IMR-90 (cell line): ENCODE measurements at places on chromosomes 5 and 9.

DNA sequence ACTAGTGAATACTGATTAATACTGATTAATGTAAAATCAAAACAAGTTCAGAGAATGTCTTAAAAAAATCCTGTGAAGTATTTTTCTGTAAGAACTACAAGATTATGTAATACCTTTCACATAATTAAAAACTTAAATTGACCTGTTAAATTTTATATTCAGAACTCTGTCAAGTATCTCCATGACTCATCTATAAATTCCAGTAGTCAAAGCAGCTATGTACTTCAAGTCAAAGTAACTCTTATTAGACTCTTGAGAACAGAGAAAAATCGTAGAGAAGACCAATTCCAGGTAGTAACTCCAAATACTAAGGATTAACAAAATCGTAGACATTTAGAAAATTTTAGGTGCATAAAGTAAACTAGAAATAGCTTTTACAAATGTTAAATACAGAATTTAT is 77.1 kb downstream of the HOMER1 start:
- DNase-seq = peak; percentile 22

- DNase-seq = peak; percentile 3
Measured at GRCh38 chr5:42749020-42749419, 7.6 kb upstream of the CCDC152 start.

DNA sequence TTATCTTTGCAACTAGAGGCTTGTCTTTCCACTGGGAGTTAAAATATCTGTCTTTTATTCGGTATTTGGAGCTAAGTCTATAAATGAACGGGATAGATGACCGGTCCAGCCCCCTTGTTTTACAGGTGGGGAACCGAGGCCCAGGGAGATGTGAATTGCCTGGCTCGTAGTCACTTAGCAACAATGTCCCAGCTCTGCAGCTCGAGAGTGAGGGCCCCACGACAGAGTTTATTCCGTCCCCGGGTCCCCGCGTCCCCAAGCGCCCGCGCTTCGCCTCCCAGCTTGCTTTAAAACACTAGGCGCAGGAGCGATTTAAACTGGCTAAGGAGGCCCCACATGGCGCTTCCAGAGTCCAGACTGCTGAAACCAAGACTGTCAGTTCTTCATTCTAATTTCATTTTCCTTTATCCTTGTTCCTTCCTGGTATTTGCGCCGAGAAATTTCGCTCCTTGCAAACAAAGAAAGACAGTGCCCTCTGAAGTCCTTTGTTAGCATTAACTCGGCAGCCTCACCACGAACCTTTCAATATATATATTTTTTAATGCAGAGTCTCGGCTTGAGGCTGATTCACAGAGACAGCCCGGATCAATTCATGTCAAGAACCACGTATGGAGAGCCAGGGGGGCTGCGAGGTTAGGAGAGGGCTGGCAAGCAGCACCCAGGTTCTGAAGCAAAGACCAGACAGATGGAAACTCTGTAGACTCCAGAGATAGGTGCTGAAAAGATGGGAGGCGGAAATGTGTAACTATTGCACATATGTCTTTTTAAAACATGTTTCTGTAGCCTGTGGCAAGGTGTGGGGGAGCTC is 1.4 kb upstream of the ENC1 start:
- peak; percentile 87 for DNase-seq

DNA sequence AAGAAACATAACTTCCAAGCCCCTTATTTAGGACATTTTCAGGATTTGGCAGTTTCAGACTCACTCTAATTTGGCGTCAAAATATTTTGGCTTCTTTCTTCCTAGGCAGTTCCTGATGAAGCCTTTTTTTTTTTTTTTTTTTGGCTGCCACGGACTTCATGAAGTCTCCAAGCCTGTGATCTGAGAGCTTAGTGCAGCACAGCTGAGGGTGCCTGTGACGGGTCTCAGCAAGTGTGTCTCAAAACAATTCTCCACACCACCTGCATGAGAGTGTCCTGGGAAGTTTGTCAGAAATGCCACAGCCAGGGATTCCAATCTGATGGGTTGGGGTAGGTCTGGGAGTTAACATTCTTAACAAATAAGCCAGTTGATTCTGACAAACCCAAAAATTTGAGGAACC is 6.0 kb upstream of the ESM1 start:
- no peak for DNase-seq

DNA sequence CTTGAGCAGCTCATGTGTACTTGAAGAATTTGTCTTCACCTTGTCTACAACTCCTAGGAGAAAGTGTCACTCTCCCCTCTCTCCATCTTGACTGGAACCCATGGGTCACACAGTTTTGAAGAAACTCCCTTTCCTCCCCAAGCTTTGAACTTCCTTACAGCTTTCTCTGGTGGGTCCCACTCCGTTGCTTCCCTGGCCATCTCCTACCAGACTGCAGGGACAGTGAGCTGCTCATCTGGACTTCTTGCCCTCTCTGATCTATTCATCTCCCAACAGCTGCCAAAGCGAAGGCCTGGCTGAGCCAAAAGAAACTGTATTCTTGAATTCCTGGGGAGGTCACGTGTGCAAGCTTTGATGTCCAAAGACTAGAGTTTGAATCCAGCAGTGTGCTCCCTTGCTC is 22.7 kb upstream of the CXCL14 start:
- DNase-seq = no peak

DNA sequence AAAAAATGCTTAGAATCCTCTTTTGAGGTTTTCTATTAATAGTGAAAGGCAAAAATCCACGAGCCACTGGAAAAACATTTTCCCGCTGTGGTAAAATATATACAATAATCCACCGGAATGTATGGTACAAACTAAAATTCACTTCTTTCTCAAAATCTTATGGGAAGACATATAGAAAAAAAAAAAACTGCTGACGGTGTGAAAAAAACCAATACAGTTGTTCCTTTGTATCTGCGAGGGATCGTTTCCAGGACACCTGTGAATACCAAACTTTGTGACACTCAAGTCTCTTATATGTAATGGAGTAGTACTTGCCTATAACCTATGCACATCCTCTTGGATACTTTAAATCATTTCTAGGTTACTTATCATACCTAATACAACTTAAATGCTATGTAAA is 13.3 kb downstream of the DIRAS2 start:
- no peak for DNase-seq

GRCh38 chr9:121853617-121854395 is 202.4 kb downstream of the DAB2IP start:
- DNase-seq = no peak

DNA sequence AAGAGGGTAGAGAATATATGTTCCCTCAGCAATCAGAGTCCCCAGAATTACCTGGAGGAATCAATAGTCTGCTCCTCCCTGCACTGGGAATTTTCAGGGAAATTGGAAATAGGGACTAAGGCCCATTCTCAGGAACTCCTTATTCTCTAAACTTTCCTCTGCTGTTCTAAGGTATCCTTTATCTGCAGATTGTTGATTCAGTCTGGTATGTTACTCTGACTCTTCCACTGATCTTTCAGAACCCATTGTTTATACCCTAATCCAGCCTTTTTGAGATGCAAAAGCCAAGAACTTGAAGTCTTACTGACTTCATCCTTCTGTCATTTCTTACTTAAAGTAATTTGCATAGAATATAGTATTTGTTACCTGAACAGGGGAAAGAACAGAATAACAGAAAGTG is 143.5 kb upstream of the PPP1R2B start:
- no peak for DNase-seq

GRCh38 chr5:137714494-137714893 is 21.4 kb downstream of the KLHL3 start:
- DNase-seq = no peak
